ENCODE measurements at places on chromosomes 6 and 20.

- DNase-seq: no peak
Observed at GRCh38 chr6:158784505-158784904, 34.7 kb downstream of the EZR start.

GRCh38 chr6:42933205-42933604, 3.9 kb downstream of the CNPY3 start:
- no peak for DNase-seq

GRCh38 chr6:147003186-147003585, 201.0 kb upstream of the STXBP5 start:
- no peak for DNase-seq

GRCh38 chr6:113488812-113489685, 368.1 kb upstream of the MARCKS start:
- no peak for DNase-seq

DNA sequence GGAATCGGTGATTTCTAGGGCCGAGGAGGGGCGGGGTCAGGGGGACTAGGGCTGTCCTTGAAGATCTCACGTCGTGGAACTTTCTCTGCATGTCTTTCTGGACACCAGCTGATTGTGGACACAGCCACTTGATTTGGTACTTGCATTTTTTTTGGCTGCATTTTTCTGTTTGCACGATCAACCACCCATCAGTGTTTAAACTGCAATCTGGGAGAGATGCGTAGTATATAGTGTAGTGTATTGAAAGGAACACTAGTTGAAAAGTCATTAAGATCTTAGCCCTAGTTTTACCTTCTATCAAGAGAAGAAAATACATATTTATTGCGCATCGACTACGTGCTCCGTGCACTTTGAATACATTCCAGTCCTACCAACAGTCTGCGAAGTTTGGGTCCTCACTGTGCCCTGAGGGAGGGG, 657 bp downstream of the NT5DC1 start:
- no peak for DNase-seq

GRCh38 chr20:40241596-40242343, 447.3 kb downstream of the MAFB start:
- DNase-seq: no peak

GRCh38 chr6:21999741-22000140, 297.1 kb downstream of the PRL start:
- no peak for DNase-seq

DNA sequence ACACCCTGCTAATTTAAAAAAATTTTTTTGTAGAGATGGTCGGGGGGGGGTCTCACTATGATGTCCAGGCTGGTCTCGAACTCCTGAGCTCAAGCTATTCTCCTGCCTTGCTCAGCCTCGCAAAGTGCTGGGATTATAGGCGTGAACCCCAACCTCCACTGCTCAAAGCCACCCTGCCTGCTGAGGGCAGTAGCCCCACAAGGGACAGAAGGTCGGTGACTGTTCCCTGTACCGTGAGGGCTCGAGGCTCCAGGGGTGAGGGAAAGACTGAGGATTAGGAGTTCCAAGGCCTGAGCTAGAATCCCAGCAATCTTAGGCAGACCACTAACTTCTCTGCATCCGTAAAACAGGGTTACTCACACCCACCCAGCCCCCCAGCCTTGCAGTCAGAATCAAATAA, 51.1 kb downstream of the CPNE5 start:
- DNase-seq: no peak

DNA sequence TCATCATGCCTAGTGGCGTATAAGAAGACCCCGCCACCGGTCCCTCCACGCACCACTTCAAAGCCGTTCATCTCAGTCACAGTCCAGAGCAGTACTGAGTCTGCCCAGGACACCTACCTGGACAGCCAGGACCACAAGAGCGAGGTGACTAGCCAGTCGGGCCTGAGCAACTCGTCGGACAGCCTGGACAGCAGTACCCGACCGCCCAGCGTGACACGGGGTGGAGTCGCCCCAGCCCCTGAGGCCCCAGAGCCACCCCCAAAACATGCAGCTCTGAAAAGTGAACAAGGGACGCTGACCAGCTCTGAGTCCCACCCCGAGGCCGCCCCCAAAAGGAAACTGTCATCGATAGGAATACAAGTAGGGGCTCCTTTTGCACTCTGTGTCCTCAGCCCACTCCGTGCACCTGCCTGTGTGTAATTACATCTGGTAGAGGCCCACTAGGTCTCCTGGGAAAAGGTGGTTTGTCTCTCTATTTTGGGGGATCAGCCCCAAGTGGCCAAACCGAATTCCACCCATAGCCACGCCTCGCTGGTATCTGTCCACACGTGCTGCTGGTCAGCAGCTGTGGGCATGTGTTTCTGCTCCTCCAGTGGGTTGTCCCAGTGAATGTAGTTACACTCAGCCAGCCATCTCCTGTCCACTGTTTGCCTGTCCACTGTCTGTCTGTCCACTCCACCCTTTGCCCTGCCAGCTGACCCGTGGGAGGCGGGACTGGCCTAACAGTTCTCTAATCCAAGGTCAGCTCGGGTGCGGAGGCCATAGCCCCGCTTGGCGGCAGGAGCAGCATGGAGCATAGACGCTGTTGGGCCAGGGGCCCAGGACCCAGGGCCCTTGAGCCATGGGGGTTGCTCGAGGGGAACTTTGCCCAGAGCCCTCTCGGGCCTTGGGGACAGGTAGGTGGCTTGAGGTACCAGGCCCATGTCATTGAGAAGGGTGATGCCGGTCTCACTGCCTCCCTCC, 44.3 kb upstream of the MYL9 start:
- no peak for DNase-seq

- no peak for DNase-seq
Observed at GRCh38 chr6:142887517-142887916, 57.5 kb downstream of the HIVEP2 start.

- no peak for DNase-seq
Observed at GRCh38 chr6:147226163-147226724, 22.0 kb downstream of the STXBP5 start.

DNA sequence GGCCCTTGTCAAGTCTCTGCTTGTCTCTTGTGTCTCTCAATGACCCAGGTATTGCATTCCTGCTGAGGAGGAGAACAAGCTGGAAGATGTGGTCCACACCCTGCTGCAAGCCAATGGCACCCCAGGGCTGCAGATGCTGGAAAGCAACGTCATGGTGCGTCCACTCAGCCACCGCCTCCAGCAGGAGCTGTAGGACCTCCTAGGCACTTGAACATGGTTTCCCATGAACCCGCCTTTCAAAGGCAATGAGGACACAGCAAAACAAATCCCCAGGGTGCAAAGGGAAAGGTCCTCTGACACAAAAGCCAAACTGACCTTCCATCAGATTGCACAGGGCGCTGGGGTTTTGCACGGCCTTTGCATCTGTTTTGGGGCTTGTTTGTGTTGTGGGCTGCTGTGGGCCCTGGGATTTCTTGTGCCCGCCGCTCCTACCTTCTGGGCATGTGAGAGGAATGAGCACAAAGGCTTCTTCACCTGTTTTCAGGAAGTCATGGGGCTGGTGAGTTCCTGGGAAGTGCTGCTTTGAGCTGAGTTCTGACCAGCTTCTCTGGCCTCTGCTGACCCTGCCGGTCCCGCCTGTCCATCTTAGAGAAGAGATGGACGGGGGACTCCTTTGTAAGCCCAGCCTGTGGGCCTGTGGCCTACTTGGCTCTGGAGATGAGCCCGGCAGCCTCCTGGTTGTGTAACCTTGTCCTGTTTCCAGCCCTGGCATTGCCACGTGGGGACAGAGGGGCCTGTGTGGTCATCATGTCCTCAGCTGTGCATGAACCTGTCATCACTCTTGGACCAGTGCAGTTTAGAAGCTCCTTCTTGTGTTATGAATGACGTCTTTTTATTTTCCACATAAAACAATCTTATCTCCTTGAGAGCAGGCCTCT, 151.3 kb downstream of the DTNBP1 start:
- DNase-seq: no peak
